Activated CD8-positive, alpha-beta memory T cell treated with anti-CD3 and anti-CD28 coated beads, Interleukin-2, amount 10 ng/mL, durations not matched to agents 7 days and 5 days (primary cell): ENCODE measurements at places on chromosomes 5 and 9. TPM values are rescaled to one million over a fixed set of nuclear protein-coding genes. Genes with fewer than 3 reads are reported as not detected.

GRCh38 chr9:113587471-113588031, 124.0 kb downstream of the RGS3 start:
- peaks cover 21% of the 10 kb centered on the region for H3K36me3 ChIP-seq
- no peaks in the 10 kb centered on the region for H3K27me3 ChIP-seq
- H3K4me1 ChIP-seq = peaks cover 40% of the 10 kb centered on the region
- no peak overlapping the region for H3K4me3 ChIP-seq
- no peak overlapping the region for H3K27ac ChIP-seq

DNA sequence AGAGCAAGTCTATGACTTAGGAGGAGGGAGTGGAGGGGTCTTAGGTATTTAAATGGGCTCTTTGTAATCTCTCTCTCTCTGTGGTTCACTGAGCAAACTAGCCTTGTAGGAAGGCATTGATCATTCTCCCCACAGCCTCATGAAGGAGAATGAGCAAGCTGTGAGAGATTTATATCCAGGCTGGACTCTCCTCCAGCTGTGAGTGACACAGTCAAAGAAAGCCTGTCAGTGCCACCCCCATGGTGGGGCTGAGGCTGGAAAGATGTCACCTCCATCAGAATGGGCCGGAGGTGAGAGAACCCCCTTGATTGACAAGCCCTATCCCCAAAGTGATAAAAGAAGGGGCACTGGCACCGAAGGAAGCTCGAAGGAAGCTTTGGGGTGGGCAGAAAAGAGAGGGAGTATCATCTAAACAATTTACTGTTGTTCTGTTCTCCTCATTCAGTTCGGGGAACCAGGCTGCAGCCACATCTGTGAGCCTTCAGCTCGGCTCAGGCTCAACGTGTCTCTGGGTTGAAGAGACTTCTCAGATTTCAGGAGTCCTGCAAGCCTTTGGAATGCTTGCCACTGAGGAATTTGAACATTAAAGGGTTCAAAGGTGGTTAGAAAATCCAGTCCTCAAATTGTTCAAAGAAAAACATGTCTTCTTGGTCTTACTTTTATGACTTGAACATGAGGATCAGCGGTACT, 538.2 kb upstream of the ZNF462 start:
- no peak for DNase-seq
- H3K27me3 ChIP-seq = no peaks in the 10 kb centered on the region
- no peak overlapping the region for H3K4me3 ChIP-seq
- H3K4me1 ChIP-seq = no peaks in the 10 kb centered on the region
- H3K36me3 ChIP-seq = no peaks in the 10 kb centered on the region
- no peak overlapping the region for H3K27ac ChIP-seq

- no peaks in the 10 kb centered on the region for H3K27me3 ChIP-seq
- peaks cover 15% of the 10 kb centered on the region for H3K36me3 ChIP-seq
- H3K4me3 ChIP-seq = no peak overlapping the region
- H3K4me1 ChIP-seq = peaks cover 16% of the 10 kb centered on the region
These were observed 5.5 kb upstream of the DPM2 start for GRCh38 chr9:127943011-127943662.

- H3K27me3 ChIP-seq = no peaks in the 10 kb centered on the region
- H3K4me3 ChIP-seq = no peak overlapping the region
- peaks cover 6% of the 10 kb centered on the region for H3K36me3 ChIP-seq
- H3K4me1 ChIP-seq = no peaks in the 10 kb centered on the region
- H3K27ac ChIP-seq = no peak overlapping the region
- DNase-seq = no peak
These were observed 14.9 kb downstream of the FAM163B start for GRCh38 chr9:133594310-133594709.

The RORB gene
- total RNA-seq = 0.33 TPM

GRCh38 chr5:141691286-141691866, 9.3 kb upstream of the ARAP3 start:
- H3K36me3 ChIP-seq = no peaks in the 10 kb centered on the region
- no peak for DNase-seq
- peaks cover 35% of the 10 kb centered on the region for H3K4me1 ChIP-seq
- H3K27me3 ChIP-seq = peaks cover 28% of the 10 kb centered on the region

The TIFAB gene
- total RNA-seq = not detected

DNA sequence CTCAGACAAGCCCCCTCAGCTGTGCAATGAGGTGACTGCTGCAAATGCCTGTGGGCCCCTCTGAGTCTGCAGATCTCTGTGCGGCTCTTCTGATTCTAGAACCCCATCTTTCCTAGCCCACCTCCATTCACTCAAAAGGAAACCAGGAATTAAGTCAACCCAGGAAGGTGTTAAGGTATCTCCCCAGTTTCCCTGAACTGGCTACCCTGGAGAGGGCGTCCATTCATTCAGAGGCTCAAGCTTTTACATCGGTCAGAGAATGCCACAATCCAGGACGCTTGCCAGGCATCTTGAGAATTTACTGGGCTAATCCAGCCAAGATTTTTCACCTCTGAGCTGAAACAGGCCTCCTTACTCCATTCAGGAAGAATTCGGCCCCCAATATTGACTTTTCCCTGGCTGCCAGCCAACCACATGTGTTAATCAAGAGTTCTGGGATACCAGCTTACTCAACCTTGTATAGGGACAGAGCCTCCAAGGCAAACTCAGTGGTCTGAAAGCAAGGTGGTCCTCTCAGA, 889 bp upstream of the ADAMTS12 start:
- no peaks in the 10 kb centered on the region for H3K36me3 ChIP-seq
- H3K27ac ChIP-seq = no peak overlapping the region
- DNase-seq = no peak
- H3K4me3 ChIP-seq = no peak overlapping the region
- H3K27me3 ChIP-seq = peaks cover 56% of the 10 kb centered on the region

DNA sequence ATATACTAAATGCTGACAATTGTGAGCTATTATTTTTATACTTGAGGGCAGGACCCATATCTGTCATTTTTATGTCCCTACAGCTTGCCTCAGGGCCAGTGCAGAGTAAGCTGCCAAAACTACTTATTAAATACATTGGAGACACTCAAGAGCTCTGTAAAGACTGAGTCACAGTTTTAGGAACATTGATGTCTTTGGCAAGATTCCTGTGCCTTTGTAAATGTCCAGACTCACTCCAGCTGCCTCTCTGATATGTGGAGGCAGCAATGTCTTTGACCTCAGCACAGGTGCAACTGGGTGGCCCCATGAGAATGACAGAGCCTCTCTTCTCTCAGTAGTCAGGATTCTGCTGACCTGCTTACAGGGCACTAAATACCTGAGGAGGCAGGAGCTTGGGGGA, 363.2 kb downstream of the OSTF1 start:
- DNase-seq = no peak
- no peaks in the 10 kb centered on the region for H3K27me3 ChIP-seq
- no peaks in the 10 kb centered on the region for H3K36me3 ChIP-seq
- no peak overlapping the region for H3K27ac ChIP-seq

The CCNJL gene
- 0.23 TPM for total RNA-seq

- peak overlapping the region; percentile 92 for H3K4me3 ChIP-seq
- peak overlapping the region; percentile 52 for H3K27ac ChIP-seq
- no peaks in the 10 kb centered on the region for H3K27me3 ChIP-seq
- H3K4me1 ChIP-seq = peaks cover 37% of the 10 kb centered on the region
- no peak for DNase-seq
- peaks cover 43% of the 10 kb centered on the region for H3K36me3 ChIP-seq
These were observed 1.7 kb downstream of the CCNG1 start for GRCh38 chr5:163439092-163439425.

DNA sequence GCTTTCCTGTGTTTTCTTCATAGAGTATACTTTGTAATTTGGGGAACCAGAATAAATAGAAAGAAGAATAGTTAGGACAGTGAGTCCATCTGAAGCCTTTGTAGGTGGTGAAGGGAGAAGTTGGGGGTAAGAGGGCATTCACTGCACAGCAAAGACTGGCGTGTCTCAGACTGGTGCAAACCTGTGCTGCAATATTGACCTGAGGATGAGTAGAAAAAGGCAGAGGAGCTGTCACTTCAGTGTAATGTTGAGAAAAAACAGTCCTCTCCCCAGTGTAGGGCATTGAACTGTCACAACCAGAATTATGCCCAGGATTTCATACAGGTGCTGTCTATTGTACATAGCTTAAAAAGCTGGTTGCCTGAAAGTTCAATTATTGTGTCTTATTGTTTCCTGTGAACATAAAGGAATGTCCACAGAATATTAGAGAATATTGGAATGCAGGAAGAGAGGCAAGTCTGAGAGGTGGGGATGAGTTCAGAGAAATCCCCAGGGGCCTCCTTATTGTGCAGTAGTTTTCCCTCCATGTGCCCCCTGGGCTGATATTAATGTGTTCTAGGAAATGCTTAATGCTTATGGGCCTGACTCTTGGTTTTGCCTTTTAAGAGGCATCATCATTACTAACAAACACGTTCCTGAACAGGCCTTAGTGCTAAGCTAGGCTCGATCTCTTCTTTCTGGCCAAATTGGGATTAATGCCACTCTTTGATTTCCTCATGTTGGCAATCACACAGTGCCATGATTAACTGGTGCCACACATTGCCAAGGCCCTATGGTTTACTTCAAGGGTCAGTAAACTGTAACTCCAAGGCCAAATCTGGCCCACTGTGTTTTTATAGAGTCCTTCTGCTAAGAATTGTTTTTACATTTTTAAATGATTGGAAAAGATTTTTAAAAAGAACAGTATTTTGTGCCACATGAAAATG, 34.0 kb downstream of the DAPK1 start:
- no peak for DNase-seq
- no peak overlapping the region for H3K4me3 ChIP-seq
- H3K36me3 ChIP-seq = no peaks in the 10 kb centered on the region
- peaks cover 5% of the 10 kb centered on the region for H3K4me1 ChIP-seq
- H3K27me3 ChIP-seq = no peaks in the 10 kb centered on the region

The GRM6 gene
- total RNA-seq = not detected

The SLC23A1 gene
- 1.9 TPM for total RNA-seq

DNA sequence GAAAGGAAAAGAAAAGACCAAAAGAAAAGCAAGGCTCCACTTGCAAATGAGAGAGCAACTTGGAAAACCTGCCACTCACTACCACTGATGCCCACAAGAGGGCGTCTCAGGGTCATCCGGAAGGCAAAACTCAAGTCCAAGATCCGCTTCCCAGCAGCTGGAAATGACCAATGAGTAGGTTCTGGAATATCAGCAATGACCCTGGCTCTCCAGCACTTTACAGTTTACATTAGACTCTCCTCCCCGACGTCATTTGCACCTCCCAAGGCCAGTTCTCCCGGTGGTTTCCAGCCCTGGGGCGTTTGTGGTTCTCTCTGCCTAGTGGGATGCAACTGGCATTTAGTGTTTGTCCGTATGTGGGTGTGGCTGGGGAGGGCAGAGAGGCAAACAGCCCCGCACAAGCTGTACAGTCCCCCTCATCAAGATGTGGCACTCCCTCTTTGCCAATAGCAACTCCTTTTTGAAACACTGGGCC, 193.8 kb upstream of the ZNF618 start:
- H3K27me3 ChIP-seq = peaks cover 65% of the 10 kb centered on the region
- peaks cover 2% of the 10 kb centered on the region for H3K4me1 ChIP-seq
- peak; percentile 55 for DNase-seq

GRCh38 chr5:138545919-138546562, 3.0 kb upstream of the ETF1 start:
- H3K4me1 ChIP-seq = peaks cover 46% of the 10 kb centered on the region
- H3K4me3 ChIP-seq = no peak overlapping the region
- H3K27ac ChIP-seq = peak overlapping the region; percentile 6
- H3K27me3 ChIP-seq = no peaks in the 10 kb centered on the region
- peaks cover 13% of the 10 kb centered on the region for H3K36me3 ChIP-seq

DNA sequence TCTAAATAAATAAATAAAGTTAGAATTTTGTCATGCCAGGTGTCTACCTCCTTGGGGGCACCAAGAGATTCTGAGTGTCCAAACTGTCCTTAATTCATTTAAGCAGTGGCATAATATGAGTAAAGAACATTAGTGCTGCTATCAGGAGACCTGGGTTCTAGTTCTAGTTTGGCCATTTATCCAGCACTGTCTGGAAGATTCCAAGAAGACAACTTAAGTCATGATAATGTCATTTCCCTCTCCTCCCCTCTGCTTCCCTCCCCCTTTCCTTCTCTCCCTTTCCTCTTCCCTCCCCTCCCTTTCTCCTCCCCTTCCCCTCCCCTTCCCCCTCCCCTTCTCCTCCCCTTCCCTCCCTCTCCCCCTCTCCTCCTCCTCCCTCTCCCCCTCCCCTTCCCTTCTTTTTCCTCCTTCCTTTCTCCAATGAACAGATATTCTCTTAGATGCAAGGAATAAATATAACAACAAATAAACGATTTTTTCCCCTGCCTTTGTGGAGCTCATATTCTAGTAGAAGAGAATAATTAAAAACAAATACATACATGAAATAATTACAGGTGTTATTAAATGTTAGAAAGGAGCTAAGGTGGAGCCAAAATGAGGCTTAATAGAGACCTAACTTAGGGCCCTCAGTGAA, 90.8 kb downstream of the NMUR2 start:
- no peaks in the 10 kb centered on the region for H3K4me1 ChIP-seq
- H3K36me3 ChIP-seq = no peaks in the 10 kb centered on the region
- no peak overlapping the region for H3K27ac ChIP-seq
- DNase-seq = no peak

GRCh38 chr9:114169952-114170770, 14.8 kb downstream of the COL27A1 start:
- no peak overlapping the region for H3K4me3 ChIP-seq
- H3K27ac ChIP-seq = no peak overlapping the region
- H3K27me3 ChIP-seq = no peaks in the 10 kb centered on the region
- H3K36me3 ChIP-seq = no peaks in the 10 kb centered on the region

DNA sequence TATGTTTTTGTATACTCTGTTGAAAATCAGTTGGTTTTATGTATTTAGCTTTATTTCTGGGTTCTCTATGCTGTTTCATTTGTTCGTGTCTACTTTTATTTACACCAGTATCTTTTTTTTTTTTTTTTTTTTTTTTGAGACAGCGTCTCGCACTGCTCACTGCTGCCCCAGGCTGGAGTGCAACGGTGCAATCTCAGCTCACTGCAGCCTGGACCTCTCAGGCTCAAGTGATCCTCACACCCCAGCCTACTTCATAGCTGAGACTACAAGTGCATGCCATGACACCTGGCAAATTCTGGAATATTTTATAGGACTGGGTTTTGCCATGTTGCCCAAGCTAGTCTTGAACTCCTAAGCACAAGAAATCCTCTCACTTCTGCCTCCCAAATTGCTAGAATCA, 869.4 kb upstream of the CDH6 start:
- H3K27me3 ChIP-seq = no peaks in the 10 kb centered on the region
- no peak overlapping the region for H3K4me3 ChIP-seq
- H3K27ac ChIP-seq = no peak overlapping the region
- H3K4me1 ChIP-seq = no peaks in the 10 kb centered on the region
- H3K36me3 ChIP-seq = no peaks in the 10 kb centered on the region
- no peak for DNase-seq

DNA sequence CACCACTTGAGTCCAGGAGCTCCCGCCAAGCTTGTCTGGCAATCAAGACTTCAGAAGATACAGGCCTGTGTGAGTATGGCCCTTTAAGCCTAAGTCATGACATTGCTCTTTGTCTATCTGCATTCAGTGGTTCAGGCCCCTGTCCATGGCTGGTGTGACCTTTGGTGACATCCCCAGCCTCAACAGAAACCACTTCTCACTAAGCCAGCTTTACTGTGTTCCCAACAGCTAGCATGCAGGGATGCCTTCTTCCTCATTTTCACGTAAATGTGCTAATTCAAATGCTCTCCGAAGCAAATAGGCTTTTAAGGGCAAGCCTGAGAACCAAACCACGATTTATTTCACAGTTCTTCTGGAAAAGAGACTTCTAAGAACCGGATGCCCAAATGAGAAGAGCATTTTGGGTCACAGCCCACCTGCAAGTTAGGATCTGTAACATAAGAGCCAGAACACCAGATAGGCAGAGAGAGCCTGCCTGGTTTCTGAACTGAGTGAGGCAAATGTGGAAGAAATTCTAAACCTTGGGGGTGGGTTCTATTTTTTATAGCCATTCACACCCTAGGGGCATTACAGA, 14.9 kb downstream of the CD180 start:
- H3K4me3 ChIP-seq = no peak overlapping the region
- peak; percentile 45 for DNase-seq
- peaks cover 53% of the 10 kb centered on the region for H3K4me1 ChIP-seq
- H3K27me3 ChIP-seq = no peaks in the 10 kb centered on the region
- peak overlapping the region; percentile 87 for H3K27ac ChIP-seq
- peaks cover 31% of the 10 kb centered on the region for H3K36me3 ChIP-seq
